NCI-H748 treated with DMSO at 0.1 percent for 48 hours (cell line): ENCODE measurements at places on chromosomes 4 and X.

DNA sequence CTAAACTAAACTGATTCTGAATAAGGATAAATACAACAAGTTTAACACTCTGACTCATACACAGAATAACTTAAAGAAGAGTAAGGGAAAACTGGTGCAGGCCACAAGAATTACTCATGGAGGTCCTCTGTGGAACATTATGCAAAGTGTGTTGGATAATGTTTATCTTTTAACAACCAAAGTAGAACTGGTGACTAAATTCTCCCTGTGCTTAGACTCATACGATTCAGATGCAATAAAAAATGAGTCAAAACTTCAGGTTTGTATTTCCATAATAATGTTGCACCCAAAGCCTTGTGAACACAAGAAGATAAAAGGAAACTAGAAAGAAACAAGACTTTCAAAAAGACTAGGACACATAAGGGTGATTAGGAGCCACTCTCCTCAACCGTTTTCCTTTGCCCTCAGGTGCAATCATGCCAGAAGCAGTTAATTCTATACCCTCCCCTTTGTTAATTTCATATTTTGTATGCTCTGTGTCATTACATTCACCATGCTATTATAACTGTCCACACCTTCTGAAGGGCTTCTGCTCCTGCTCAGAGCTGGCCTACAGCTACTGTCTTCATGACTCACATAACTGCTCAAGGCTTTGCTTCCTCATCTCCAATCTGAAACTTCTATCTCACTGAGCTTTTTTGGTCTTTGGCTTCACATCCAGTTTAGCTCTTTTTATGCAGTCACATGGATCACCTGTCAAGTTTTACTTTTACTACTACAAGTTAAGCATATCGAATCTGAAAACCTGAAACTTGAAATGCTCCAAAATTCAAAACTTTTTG is 60.2 kb downstream of the KCNIP4 start:
- no peak for DNase-seq

DNA sequence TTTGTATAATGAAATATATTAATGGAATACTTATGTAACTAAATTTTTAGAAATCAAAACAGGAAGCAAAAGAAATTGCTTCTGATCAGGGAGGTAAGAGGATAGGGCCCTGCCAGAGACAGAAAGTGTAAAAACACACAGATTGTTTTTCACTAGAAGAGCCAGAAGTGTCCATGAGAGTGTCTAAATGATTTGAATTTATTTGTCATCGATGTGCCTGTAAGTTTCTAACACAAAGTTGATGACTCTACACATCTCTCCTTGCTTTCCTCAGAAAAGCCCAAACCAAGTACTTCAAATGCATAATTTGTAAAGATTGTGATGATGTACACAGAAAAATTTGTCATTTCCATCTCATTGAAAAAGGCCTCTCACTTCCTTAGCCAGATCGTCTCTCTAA is 80.6 kb downstream of the TMEM156 start:
- DNase-seq, result no peak

- no peak for DNase-seq
These were observed 24.6 kb downstream of the CFAP299 start for GRCh38 chr4:80360084-80360483.

- DNase-seq, result no peak
These were observed 262.4 kb downstream of the MID1IP1 start for GRCh38 chrX:39063702-39064101.

- no peak for DNase-seq
These were observed 17.7 kb upstream of the SLC25A43 start for GRCh38 chrX:119381349-119381944.

GRCh38 chr4:93030670-93031069 is 726.9 kb downstream of the GRID2 start:
- DNase-seq, result no peak
